Chondrocyte (in vitro differentiated cells): ENCODE measurements at places on chromosomes 12 and 14.
A peak's percentile ranks its signal among the peaks of the same experiment; 100 is the strongest.

- DNase-seq: no peak
Observed at GRCh38 chr12:81094718-81095360, 17.0 kb downstream of the ACSS3 start.

- no peak for DNase-seq
Observed at GRCh38 chr12:49584591-49584990, 16.6 kb upstream of the MCRS1 start.

DNA sequence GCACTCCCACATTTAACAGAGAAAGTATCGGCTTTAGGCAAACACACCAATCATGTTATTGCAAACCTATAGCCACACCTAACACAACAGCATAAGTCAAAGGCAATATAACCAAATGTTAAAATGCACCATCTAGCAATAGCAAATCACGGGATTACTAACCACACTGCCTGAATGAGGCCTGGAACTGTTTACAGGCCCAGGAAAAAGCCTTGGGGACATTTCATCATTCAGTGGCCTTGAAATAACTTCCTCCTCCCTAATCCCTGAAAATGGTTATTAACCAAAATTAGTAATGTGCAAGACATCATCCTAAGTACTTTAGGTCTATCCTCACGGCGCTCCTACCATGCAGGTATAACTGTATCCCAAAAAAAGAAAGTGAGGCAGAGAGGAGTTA is 2.3 kb downstream of the GALC start:
- DNase-seq: no peak

DNA sequence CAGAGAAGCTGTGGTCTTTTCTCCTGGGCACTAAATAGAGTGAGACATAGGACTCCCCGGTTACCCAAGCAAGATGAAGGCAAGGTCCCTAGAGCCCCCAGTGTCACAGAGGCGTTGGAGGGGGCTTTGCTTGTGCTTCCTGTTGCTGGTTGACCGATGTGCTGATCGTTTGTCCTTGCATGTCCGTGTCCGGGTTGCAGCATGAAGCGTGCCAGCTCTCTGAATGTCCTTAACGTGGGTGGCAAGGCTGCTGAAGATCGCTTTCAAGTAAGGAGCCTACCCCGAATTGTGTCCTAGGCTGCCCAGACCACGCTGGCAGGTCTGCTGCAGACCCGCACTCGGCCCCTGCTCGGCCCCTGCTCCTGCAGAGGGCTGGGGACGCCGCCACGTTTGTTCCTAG is 23.1 kb downstream of the XRCC3 start:
- DNase-seq: peak; percentile 77

GRCh38 chr12:24756479-24757024 is 192.3 kb downstream of the BCAT1 start:
- DNase-seq: no peak
